ENCODE measurements at places on chromosomes 16 and 17.

GRCh38 chr17:31156326-31156725 lies 61.5 kb downstream of the NF1 start:
- DNase-seq, result no peak

DNA sequence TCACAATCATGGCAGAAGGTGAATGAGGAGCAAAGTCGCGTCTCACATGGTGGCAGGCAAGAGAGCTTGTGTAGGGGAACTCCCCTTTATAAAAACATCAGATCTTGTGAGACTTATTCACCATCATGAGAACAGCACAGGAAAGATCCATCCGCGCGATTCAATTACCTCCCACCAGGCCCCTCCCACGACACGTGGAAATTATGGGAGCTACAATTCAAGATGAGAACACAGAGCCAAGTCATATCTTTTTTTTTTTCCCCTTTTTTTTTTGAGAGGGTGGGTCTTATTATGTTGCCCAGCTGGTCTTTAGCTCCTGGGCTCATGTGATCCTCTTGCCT lies 60.0 kb downstream of the RPTOR start:
- no peak for DNase-seq

DNA sequence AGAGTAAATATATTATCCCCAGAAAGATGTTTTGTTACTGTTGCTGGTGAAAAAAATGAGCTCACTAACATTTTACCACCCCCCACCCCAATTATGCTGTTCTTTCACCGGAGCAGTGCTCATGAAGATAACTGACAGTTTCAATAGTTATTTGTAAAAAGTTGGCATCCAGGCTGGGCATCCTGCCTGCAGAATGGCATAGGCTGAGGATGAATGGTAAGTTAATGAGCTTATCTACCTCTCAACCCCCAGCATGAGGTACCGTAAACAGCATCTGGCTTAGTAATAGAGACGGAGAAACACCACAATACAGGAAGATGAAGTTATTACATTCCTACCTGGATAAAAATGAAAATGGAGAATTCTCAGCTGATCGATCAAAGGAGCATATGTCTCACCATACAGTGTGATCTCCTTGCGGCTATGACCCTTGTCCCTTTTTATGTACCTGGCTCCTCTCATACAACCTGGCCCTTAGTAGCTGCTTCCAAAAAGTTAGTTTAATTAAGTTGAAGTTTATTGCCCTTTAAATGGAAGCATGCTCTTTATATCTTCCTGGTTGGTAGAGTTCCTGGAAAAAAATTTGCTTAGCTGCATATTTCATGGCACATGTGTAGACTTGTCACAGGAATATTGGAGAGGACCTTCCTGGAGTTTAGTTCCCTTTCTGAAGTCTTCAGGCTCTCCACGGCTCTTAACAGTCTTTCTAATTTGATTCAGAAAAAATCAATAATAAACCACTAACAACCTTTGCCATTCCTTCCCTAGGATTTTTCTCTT lies 61.2 kb upstream of the MPHOSPH6 start:
- no peak for DNase-seq

- peak; percentile 32 for DNase-seq
These were observed 17.1 kb downstream of the GNA13 start for GRCh38 chr17:65039336-65039988.

DNA sequence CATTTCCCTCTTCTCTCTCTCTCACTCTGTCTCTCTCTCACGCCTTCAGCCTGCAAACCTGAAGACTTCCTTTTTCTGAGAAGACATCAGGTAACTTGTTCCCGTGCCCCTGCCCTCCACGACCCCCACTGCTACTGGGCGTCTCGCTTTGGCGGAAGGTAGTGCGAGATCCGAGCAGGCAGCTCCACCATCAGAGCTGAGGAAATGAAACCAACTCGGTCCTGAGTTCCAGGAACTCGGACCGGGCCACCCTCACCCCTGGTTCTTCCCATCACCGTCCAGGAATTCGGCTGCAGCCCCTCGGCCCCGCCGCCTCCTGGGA lies 585 bp downstream of the MLKL start:
- DNase-seq, result no peak

DNA sequence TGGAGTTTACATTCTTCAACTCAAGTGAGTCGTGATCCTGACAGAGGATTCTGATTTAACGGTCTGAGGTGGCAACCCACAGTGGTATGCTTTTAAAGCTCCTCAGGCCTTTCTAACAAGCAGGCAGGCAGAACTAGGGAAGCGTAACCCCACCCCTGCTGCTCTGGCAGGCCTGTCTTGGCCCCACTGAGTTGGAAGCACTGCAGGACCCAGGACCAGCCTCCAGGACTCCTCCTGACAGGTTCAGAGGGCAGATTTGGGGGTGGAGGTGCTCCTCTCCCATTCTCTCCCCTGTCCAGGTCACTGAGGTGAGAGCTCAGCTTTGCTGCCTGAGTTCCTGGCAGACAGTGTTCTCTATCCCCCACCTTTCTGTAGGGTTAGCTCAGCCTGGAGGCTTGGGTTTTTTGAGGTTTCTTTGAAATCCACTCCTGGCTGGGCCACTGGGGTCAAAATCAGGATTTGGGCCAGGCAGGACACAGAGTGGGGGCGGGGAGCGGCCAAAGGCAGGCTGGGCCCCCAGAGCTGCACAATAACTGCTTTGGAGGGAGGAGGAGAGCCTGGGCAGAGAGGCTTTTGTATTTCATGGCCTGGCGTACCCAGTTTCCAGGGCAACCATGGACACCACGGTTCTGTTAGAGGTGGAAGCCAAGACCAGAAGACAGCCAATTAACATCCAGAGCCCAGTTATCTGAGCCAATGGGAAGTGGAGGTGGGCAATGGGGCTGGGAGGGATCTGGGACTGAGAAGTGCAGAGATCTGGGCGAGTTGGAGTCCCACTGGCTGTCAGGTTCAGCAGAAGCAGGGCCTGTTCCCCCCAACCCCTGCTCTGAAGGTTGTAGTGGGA lies 9.5 kb downstream of the MRPL27 start:
- no peak for DNase-seq

DNA sequence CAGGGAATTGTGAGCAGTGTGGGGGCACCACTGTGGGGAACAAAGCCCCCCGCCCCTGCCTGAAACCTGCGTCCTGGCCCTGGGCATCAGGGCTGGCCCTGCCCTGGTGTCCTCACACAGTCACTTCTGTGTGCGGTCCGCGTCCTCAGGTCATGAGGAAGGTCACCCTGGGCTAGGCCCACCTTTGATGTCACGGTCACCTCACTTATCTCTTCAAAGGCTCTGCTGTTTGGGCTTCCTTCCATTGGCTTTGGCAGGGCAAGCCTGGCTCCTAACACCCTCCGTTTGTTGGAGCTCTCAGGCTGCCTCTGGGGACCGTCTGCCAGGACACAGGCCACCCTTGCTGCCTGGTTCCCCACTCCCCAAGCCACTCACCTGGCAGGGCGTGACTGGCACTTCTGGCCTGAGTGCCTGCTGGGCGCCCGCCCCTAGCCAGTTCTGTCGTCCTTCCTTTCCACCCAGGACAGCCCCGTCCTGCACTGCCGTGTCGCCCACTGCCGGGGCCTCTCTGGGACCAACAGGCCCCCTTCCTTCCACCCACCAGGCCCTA lies 8.8 kb downstream of the CENPX start:
- DNase-seq, result no peak

GRCh38 chr17:58174871-58175270 lies 8.1 kb downstream of the OR4D2 start:
- DNase-seq, result no peak
